ENCODE measurements at places on chromosomes 3 and 15. TPM values are rescaled to one million over a fixed set of nuclear protein-coding genes. Genes with fewer than 3 reads are reported as not detected.

The NANOGP8 gene
- not detected for total RNA-seq

GRCh38 chr3:118501152-118501551, 533.5 kb downstream of the IGSF11 start:
- DNase-seq: no peak
- H3K27me3 ChIP-seq: peaks cover 4% of the 10 kb centered on the region
- H3K4me1 ChIP-seq: no peaks in the 10 kb centered on the region
- H3K36me3 ChIP-seq: no peaks in the 10 kb centered on the region

DNA sequence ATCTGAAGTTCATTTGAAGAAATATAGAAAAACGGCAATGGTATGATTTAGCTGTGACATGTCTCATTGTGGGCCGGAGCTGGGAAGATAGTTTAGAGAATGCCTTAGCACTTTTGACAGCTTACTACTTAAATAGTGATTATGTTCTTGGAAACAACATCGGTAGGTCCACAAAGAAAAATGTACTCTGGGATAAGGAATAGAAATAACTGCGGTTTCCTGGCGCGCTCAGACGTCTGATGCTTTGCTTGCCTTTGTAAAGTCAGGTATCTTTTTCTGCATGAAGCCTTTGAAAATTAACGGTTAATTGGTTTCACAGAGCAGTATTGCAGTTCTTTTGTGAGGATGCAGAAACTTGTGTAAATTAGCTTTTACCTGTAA, 1.4 kb downstream of the USP3 start:
- peak overlapping the region; percentile 94 for H3K4me3 ChIP-seq
- peaks cover 8% of the 10 kb centered on the region for H3K27me3 ChIP-seq
- no peak for DNase-seq

DNA sequence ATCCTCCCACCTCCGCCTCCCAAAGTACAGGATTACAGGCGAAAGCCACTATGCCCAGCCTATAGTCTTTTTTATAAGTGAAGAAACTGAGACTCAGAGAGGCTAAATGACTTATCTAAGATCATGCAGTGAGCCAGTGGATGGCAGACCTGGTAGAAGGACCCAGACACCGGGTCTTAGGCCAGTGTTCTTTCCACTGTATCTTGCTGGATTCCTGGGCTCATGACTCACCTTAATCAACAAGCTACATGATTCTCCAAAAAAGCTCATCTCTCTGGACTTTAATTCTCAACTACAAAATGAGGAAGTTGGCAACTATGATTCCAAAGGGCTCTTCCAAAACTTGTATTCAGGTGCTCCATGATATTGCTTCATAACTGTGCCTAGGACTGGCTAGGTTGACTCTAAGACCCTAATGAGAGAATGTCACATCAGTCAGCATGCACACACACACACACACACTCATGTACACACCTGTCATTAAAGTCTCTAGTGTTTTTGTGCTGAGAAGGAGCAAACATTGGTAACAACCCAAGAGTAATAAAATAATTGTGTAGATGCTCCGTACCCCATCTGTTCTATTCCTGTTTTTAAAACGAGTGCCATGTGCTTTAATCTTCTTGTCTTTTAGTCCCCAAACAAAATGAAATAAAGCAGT, 89.7 kb upstream of the SLC4A7 start:
- no peaks in the 10 kb centered on the region for H3K36me3 ChIP-seq
- H3K27me3 ChIP-seq: no peaks in the 10 kb centered on the region

- no peak overlapping the region for H3K27ac ChIP-seq
- no peaks in the 10 kb centered on the region for H3K36me3 ChIP-seq
- DNase-seq: no peak
- no peak overlapping the region for H3K4me3 ChIP-seq
- peaks cover 39% of the 10 kb centered on the region for H3K27me3 ChIP-seq
Measured at GRCh38 chr15:89345248-89345647, 10.6 kb upstream of the POLG start.

- DNase-seq: peak; percentile 44
- H3K27me3 ChIP-seq: no peaks in the 10 kb centered on the region
- peaks cover 50% of the 10 kb centered on the region for H3K4me1 ChIP-seq
Measured at GRCh38 chr3:139560411-139560810, 20.9 kb upstream of the RBP1 start.

GRCh38 chr3:146307456-146307725, 56.5 kb upstream of the PLSCR4 start:
- no peak for DNase-seq
- no peaks in the 10 kb centered on the region for H3K27me3 ChIP-seq
- no peaks in the 10 kb centered on the region for H3K36me3 ChIP-seq
- H3K4me3 ChIP-seq: no peak overlapping the region

DNA sequence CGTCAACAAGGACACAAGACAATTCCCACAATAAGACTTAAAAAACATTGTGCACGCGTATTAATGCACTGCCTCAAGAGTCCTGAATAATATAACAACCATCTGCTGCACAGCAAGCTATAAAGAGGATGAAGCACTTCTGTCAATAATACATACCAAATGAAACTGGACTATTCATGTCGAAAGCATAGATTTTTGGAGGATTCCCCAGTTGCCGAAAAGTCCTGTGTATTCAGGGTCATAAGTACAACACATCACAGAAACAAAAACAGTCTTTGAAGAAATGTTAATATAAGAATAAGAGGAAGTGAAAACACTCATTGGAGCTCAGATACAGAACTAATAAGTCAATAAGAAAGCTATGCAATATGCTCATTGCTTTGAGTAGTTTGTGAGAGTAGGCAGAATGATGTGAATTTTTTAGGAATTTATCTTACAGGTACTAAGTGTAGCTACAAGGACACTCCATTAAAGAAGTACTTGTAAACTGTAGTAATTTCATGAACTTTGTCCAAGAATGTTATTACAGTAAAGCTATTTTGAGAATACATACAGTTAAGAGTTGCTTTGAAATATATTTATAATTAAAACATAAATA, 31.6 kb downstream of the CBLB start:
- H3K4me1 ChIP-seq: peaks cover 12% of the 10 kb centered on the region
- H3K36me3 ChIP-seq: peaks cover 47% of the 10 kb centered on the region
- H3K27me3 ChIP-seq: no peaks in the 10 kb centered on the region
- DNase-seq: no peak
- no peak overlapping the region for H3K4me3 ChIP-seq
